Activated CD4-positive, alpha-beta T cell treated with anti-CD3 and anti-CD28 coated beads, Interleukin-2, amount 50 U/mL, for 24 hours (primary cell): ENCODE measurements at places on chromosomes 4 and X.

DNA sequence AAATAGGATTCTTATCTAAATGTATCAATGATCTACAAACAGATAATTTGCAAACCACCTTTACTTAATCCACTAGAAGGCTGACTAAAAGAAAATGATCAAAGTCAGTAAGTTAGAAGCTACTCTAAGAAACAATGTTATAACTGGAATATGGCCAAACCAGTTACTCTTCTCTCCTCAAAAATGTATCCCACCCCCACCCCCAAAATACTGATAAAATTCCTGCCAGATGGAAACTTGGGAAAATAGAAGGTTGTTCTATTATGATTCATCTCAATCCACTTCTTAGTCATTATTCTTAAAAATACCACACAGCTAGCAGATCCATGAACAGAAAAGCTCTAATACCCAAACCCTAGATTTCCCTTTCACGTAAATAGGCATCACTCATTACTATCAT lies 206.4 kb downstream of the KLHL13 start:
- no peak for DNase-seq

GRCh38 chrX:103012945-103013344 lies 51.0 kb downstream of the BEX1 start:
- DNase-seq: no peak

DNA sequence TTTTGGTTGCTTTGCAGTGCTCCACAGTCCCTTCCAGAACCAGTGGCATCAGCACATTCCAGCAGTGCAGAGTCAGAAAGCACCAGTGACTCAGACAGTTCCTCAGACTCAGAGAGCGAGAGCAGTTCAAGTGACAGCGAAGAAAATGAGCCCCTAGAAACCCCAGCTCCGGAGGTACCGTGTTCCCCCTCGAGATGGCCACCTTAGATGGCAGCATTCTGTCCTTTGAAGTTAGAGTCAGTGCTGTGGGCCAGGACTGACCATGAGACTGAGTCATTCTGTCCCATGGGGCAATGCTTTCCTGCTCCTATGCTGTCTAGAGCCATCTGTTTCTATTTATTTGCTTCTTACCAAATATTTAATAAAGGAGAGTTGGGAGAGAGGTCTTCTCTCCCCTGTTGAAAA lies 112.3 kb downstream of the KLHL8 start:
- no peak for DNase-seq

- no peak for DNase-seq
Measured at GRCh38 chrX:10636337-10636736, 16.0 kb upstream of the MID1 start.

DNA sequence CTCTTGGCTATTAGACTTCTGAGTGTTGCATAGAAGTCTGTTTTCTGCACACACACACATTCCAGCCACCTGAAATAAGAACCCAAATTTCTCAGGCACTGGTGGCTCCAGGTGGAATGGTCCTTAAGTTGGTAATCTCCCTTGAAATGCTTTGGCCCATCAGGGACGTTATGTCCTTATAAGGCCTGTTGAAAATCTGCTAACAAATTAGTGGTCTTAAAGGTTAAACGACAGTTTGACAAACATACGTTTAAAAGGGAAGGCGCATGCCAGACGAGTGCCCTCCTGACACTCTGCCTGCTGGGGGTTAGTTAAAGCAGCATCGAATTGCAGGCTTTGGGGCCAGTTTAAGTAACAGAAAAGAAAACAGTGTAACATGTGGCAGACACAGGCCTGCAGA lies 125.0 kb downstream of the TBX22 start:
- no peak for DNase-seq

- peak; percentile 62 for DNase-seq
Measured at GRCh38 chr4:140071806-140072205, 82.2 kb downstream of the MAML3 start.

- DNase-seq: no peak
Measured at GRCh38 chr4:38452009-38452408, 212.0 kb upstream of the KLF3 start.

DNA sequence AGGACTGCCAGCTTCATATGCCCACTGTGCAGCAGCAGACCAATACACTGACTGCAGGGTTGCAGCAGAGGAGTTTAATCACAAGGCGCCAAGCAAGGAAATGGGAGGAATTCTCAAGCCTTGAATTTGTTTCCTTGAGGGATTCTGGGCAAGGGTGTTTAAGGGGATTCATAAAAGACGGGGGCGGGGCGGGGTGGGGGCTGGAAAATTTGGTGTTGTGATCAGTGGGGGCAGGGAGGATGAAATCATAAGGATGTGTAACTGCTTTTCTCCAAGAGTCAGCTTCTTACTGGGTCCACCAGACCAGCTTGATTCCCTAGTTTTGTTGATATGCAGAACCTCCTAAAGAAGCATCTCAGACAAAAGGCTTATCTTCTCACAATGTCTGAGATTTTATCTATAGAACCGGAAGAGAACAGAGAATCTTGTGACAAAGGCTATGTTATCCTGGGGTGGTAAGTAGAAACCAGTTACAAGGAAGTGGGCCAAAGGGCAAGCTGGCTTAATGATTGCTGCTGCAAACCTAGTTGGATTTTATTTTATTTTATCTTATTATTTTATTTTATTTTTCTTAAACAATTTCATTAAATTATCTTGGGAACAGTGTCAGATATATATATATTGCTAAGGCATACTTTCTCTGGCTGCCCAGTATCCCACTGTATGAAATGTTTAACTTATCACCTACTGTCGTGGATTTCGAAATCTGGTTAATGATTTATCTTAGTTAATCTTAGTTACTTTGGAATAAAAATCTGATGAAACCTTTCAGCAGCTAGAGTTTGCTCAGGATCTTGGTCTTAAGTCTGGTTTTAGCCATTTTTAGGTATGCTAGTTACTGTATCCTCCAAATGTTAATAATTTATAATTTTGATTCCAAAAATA lies 276.4 kb downstream of the RPA4 start:
- DNase-seq: no peak

- DNase-seq: no peak
Measured at GRCh38 chr4:6154875-6155274, 45.5 kb downstream of the JAKMIP1 start.

GRCh38 chrX:13654116-13654515 lies 1.2 kb downstream of the TCEANC start:
- DNase-seq: no peak

GRCh38 chr4:125297116-125297515 lies 17.6 kb upstream of the FAT4 start:
- DNase-seq: no peak

DNA sequence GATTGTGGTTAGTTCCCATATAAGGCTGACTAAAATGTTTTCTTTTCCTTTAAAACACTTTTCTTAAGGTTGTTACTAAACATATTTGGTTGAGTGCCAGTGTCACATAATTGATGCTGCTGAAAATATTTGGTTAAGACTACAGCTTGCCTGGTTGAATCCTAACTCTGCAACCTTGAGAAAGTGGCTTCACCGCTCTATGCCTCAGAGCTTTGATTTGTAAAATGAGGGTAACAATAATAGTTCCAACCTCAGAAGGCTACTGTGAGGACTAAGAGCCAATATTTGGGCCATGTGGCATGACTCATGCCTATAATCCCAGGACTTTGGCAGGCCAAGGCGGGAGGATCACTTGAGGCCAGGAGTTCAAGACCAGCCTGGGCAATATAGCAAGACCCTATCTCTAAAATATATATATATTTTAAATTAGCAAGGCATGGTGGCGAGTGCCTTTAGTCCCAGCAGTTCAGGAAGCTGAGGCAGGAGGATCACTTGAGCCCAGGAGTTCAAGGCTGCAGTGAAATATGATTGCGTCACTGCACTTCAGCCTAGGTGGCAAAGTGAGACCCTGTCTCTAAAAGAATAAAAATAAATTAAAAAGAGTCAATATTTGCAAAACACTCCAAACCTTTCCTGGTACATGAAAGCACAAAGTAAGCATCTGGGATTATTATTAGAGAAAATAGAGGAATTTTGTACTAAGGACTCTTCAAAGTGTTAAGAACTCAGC lies 7.1 kb upstream of the NEIL3 start:
- DNase-seq: no peak

DNA sequence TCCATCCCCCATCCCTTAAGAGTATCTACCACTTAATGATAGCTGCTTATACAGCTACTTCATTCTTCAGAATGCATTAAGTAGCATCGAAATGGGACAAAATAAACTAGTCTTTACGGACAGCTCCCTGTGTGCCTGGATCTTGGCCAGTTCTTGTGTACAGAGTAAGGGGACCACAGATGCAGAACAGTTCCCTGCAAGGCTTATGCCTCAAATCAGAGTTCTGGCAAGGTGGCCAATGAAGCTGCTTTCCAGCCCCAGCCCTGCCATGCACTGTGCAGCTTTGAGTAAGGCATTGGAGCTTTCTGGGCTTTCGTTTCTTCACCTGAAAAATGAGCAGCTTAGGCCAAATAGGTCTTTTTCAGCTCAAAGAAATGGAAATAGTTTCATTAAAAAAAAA lies 14.2 kb downstream of the CLNK start:
- DNase-seq: no peak

DNA sequence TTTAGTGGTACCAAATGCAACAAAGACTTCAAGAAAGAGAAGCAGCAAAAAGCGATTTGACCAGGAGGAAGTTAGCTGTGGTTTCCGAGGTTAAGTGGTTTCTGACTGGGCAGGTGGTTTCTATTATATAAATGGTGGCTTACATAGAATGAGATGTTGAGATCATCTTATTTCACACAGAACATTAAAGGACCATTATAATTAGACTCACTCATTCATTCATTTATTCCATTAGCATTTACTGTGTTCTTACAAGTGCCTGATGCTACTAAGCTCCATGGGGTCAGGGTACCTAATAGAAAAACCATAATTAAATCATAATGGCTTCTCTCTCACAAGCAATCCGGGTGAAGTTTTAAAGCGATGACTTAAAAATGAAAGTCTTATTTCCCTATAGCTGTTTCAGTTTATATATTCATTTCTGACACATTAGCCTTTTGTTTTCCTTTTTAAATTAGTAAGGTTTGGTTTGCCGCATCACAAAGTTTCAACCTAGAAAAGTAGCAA lies 10.6 kb downstream of the TSPAN6 start:
- no peak for DNase-seq

DNA sequence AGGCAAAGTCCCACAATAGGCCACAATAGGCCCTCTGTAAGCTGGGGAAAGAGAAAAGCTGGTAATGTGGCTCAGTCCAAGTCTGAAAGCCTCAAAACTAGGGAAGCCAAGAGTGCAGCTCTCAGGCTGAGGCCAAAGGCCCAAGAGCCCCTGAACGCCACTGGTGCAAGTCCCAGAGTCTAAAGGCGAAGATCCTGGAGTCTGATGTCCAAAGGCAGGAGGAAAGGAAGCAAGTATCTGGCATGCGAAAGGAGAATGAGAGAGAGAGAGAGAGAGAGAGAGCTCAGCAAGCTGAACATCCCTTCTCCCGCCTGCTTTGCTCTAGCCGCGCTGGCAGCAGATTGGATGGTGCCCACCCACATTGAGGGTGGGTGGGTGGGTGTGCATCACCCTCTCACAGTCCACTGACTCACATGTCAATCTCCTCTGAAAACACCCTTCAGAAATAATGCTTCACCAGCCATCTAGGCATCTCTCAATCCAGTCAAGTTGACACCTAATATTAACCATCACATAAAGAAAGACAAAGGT lies 30.9 kb upstream of the ELF2 start:
- DNase-seq: no peak

DNA sequence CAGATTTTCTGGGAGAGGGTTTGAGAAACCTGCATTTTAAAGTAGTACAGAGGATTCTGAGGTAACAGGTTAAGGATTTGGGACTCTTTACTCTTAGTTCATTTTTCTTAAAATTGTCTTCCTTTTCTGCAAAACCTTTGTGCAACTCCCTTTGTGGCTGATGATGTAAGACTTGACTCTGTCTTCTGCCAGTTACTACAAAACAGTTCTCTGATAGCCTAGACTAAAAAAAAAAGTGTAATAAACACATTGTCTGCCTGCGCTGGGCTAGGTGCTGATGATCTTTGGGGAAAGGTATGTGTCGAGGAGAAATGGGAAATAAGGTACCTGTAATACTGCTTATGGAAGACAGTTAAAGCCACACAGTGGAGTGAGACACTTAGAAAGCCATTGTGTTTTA lies 28.7 kb downstream of the IL13RA1 start:
- no peak for DNase-seq

DNA sequence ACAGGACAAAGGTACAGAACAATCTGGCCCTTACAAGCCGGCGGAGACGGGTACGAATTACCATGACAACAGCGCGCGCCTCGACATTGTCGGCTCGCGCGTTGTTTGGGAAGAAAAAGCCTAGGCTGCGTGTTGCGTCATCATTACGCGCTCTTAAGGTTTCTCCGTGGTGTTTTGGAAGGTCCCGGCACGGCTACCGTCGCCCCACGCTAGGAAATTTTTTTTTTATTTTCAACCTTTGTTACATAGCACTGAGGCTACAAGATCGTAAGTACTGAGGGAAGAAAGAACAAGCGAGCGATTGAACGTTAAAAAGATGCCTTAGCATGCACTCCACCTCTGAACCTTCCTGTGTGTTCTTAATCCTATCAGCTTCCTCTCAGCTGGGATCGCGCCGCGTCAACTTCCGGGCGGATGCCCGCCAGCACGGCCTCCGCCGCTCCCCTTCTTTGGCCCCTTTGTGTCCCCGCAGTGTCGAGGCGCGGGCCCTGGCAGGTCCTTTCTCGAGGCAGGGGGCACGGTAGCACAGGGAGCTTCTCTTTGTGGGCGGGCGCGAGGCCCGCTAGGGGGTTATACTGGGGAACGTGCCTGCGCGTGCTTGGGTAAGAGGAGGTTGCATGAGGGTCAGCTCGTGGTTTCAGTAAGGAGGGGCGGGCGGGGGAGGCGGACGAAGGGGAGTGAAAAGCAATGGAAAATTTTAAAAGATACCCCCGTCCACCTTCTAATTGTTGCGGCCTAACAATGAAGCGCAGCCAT lies at the start of gene SMARCAD1:
Gene SMARCAD1, plus strand, starts transcription at position 397 of the 756 bp plus-strand sequence. CDS start 530 bp downstream, outside the sequence.
- DNase-seq: peak; percentile 73

DNA sequence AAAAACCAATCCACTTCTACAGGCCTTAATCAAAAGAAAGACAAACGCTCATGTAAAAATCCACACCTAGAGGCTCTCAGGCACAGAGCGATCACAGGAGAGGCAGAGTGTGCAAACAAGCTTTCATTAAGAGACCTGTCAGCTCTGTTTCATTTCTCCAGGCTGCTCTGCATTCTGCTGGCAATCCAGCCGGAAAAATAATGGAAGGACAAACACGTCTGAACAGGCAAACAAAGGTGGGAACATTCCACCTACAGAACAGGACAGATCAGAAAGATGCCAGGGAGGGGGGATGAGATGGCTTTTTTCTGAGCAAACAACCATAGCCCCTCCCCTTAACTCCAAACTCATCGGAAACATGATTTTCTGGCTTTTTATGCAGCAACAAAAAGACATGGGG lies 9.7 kb downstream of the SOD3 start:
- no peak for DNase-seq

GRCh38 chrX:96715481-96715880 lies 30.8 kb downstream of the DIAPH2 start:
- DNase-seq: no peak

GRCh38 chrX:10986616-10987015 lies 124.5 kb upstream of the HCCS start:
- DNase-seq: no peak

DNA sequence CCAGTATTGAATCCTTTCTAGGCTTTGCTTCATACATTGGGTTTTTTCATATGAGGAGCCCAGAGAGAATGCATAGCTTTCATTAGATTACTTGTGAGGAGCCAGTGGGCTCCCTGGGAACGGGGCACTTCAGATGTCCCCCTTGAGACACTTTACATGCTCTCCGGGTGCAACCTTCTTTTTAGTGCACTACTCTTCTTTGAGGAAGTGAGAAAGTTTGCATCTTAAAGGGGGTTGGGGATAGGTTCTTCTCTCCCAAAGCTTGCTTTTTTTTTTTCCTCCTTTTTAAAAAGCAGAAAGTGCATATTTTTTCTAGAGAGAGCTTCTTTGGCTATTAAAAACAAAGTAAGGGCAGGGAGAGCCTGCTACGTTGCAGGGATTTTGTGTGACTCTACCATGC lies 4.3 kb downstream of the HADH start:
- no peak for DNase-seq

GRCh38 chr4:47167081-47168035 lies 136.0 kb downstream of the GABRB1 start:
- DNase-seq: no peak
